Sciatic nerve (tissue), 2 donors: ENCODE measurements at places on chromosomes 3 and 15. TPM values are rescaled to one million over a fixed set of nuclear protein-coding genes. Genes with fewer than 3 reads are reported as not detected.
A peak's percentile ranks its signal among the peaks of the same experiment; 100 is the strongest.

- DNase-seq, result no peak
Measured at GRCh38 chr3:61634678-61635077, 73.3 kb downstream of the PTPRG start.

DNA sequence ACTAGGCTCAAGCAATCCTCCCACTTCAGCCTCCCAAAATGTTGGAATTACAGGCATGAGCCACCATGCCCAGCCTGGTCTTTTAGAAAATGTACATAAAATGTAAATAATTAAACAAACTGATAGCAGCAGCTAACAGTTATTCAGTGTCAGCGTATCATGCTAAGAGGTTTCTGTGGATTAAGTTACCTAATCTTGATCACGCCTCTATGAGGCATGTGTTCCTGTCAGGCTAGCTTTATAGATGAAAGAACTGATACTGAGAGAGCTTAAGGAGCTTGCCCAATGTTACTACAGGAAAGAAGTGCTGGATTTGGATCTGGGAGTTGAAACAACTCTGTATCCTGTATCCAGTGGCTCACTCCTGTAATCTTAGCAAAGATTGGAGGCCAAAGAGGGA is 11.2 kb upstream of the MST1R start:
- DNase-seq, result no peak

- no peak for DNase-seq
Measured at GRCh38 chr3:117314441-117315150, 605.0 kb downstream of the TUSC7 start.

DNA sequence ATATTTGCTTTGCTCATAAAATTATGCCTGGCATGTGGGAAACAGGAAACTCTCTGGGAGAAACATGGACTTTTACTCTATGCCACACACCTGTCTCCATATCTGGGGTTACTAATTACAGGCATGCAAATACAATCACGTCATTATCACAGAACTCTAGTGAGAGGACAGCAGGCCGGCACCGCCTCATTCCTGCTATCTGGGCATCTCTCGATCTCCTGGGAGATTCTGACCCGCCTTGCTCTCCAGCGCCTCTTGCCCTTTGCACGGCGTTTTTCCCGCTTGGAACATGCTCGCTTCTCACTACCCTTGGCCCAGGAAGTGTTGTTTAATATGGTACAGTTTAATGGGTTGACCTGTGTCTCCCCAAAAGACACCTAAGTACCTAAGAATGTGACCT is 45.4 kb upstream of the PARL start:
- DNase-seq, result no peak

Gene HTR3E
- not detected for total RNA-seq

DNA sequence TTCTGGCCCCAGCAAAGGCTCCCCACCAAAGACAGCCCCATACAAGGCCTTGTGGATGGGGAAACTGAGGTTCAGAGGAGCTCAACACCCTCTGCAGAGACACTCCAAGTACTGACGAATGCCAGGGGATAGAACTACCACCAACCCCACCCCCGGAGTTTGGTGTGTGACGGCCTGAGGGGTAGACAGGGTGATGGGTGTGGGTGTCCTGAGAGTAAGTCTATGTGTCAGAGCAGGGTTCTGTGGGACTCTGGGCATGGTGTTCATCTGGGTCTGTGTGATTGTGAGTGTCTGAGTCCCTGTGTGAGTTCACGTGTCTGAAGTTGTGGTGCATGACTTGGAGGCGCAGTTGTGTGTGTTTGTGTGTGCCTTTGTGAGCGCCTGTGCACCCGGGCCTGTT is 7.4 kb downstream of the PTH1R start:
- DNase-seq, result no peak

Gene P2RY13
- total RNA-seq, result 3.7 TPM

DNA sequence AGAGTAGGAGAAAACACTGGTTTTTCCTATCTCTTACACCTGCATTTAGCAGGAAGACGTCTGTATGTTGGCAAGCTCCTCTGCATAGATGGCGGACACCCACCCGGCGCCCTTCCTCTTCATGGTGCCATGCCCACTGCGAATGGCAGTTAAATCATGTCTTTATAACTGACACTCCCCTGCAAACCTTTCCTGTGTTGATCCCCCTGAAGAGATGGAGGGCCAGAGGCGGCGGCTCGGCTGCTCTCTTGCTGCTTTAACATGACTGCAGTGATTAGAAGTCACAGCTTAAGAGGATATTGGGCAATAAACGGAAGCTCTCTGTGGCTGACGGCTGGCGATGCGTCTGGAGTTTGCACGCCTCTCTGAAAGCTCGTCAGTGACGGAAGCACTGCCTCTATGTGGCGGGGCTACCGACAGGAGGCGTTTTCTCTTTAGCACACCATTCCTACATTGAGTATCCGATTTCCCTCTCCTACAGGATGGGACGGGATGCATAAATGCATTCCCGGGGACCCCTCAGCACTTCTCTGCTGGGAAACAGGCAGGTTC is 25.5 kb upstream of the SNRPA1 start:
- DNase-seq, result peak; percentile 64

DNA sequence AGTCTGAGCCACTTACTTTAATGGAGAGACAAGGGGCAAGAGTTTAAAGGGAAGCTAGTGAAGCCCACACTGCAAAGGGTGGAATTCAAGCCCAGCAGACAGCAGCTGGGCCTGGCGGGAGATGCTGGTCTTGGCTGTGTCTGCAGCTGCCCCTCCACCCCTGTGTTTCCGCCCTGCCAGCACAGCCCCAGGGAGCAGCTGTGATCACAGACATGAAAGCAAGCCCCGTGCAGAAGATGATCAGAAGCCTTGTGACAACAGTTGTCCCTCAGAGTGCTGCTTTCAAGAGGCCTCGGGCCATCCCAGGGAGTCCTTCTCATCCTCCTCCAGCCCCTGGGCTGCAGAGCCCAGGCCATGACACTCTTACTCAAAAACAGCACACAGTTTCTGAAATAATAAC is 24.1 kb upstream of the SLC6A1 start:
- DNase-seq, result no peak

DNA sequence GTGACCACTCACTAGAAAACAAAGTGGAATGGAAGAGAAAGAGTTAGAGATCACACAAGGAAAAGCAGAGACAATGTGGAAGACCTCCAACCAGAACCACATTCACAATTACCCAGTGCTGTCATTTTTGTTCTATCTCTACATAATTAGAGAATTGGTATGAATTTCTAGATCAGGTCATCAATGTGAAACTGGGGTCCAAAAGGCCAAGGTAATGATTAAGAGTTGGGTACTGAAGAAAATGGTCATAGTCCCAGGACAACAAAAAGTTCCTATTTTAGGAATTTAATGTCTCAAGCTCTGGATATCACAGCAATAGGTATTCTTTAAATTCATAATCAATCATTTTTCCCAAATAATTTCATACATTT is 84.7 kb upstream of the PPIB start:
- no peak for DNase-seq

GRCh38 chr3:37456270-37456708 is 281.9 kb upstream of the LRRFIP2 start:
- DNase-seq, result no peak

Gene WNT5A
- 4.7 TPM for total RNA-seq

DNA sequence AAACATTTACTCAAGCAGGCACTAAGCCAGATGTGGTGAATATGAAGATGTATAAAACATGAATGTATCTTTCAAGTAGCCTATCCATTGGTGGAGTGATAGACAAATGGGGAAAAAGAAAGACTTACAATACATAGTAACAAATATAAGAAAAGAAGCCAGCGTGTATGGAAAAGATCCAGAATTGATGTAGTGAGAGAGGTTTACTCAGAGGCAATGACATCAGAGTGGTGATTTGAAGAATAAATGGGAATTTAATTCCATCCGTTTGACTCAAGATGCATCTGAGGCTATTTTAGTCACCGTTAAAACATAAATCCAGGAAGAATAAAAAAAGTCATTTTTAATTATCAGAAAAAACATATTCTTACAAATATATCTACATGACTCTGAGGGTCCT is 162.6 kb downstream of the IL1RAP start:
- DNase-seq, result no peak

- peak; percentile 72 for DNase-seq
Measured at GRCh38 chr3:69082805-69083204, 1.9 kb upstream of the ARL6IP5 start.

- no peak for DNase-seq
Measured at GRCh38 chr3:74643636-74644035, 29.2 kb upstream of the CNTN3 start.

GRCh38 chr3:46917257-46917656 is 39.7 kb downstream of the PTH1R start:
- DNase-seq, result peak; percentile 15

DNA sequence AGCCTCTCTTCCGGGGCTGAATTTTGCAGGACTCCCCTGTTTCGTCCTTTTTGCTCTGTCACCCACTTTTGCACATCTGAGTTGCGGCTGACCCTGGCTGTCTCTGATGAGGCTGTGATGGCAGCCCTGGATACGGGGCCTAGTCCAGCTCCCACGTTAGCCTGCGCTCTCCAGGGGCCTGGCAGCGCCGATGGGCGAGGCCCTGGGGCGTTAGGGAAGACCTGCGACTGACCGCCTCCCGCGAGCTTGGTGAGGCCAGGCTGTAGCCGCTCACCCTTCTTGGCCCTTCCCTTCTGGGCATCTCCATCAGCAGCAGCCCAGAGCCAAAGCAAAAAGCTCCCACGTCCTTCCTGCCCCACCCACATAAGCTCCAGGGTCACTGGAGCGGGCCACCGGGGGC is 85.2 kb downstream of the FBLN2 start:
- DNase-seq, result no peak

GRCh38 chr3:166282931-166283330 is 445.7 kb upstream of the BCHE start:
- DNase-seq, result no peak

GRCh38 chr3:24513463-24513862 is 18.8 kb upstream of the THRB start:
- no peak for DNase-seq

- DNase-seq, result no peak
Measured at GRCh38 chr3:177294221-177294620, 96.9 kb upstream of the TBL1XR1 start.

Gene MAP6D1
- 1.1 TPM for total RNA-seq

GRCh38 chr15:93035953-93036810 is 52.8 kb downstream of the RGMA start:
- DNase-seq, result peak; percentile 70

Gene KNG1
- total RNA-seq, result not detected

- no peak for DNase-seq
Measured at GRCh38 chr3:79361748-79362378, 405.9 kb downstream of the ROBO1 start.

DNA sequence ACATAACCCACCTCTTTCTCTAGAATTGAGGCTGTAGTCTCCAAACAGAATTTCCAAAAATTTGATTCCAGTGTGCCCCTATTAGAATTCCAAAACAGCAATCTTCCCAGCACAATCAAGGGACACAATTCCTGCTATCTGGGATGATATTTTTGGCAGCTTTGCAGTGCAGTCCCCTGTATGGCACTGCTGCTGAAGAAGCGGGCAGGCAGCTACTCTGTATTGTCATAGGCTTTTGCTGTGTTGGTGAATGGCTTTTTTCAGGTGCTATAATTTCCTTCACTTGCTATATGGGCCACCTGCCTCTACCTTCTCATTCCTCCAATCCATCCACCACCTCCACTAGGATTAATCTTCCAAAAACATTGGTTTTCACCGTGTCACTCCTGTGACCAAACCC is 145.5 kb downstream of the VGLL4 start:
- no peak for DNase-seq

- no peak for DNase-seq
Measured at GRCh38 chr3:45055032-45055410, 28.9 kb downstream of the CLEC3B start.

DNA sequence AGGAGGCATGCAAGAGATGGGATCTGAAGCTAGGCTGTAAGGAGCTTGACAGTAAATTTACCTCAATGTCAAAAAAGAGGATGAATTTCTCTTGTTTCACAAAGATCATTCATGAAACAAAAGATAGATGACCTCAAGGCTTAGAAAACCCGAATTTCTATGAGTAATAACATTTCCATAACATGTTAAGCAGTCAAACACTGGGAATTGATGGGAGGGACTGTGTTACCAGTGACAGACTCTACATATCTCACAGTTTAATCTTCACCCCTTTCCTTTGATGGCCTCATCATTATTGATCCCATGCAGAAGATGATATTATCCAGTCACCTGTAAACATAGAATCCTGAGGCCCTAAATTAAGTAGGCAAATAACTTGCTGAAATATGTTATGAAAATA is 53.5 kb upstream of the VGLL3 start:
- DNase-seq, result no peak

Gene AHSG
- not detected for total RNA-seq

- DNase-seq, result peak; percentile 73
Measured at GRCh38 chr3:46812237-46812791, 50.9 kb downstream of the MYL3 start.
